ENCODE measurements at places on chromosomes 5 and 9.
A peak's percentile ranks its signal among the peaks of the same experiment; 100 is the strongest.

DNA sequence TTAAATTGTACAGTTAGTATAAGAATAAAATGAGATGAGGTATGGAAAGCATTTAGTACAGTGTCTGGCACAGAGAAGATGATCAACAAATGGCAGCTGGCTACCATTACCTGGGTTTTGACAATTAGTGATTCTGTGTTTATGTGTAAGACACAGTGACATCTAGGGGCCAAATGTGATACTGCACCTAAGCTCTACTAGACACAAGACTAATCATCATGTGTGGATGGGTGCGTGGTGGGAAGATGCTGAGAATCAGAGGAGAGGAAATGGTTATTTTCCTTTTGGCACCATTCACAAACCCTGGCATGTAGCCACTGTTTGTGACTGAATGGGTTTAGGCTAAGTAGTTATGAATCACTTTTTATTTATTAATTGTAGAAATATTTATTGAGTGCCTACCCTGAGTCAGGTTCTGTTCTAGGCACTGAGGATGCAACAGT, 109.8 kb upstream of the TBC1D2 start:
- peak; percentile 22 for DNase-seq

DNA sequence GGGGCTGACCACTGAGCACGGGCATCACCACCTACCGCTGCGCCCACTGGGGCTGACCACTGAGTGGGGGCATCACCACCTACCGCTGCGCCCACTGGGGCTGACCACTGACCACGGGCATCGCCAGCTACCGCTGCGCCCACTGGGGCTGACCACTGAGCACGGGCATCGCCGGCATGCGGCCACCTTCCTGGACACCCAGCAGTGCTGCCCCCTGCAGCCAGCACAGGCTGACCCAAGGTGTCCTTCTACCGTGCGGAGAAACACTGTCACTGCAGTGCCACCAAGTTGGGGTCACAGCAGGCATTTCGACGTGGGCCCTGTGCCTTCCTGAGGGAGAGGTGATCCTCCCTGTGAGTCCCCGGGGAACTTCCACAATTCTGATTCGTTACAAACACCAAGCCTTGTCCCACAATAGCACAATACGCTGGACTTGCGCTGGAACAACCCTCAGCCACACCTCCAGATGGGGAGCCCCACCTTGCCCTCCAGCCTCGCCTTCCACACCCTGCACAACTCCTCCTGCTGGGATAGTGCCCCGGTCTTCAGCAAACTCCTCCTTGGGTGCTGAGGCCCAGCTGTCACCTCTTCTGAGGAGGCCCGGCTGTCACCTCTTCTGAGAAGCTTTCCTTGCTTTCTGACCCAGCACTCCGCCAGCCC, 90.3 kb upstream of the SARDH start:
- no peak for DNase-seq

GRCh38 chr5:132466433-132467286, 23.9 kb downstream of the IRF1 start:
- peak; percentile 58 for DNase-seq

- no peak for DNase-seq
These were observed 51.9 kb downstream of the HABP4 start for GRCh38 chr9:96501633-96502538.

DNA sequence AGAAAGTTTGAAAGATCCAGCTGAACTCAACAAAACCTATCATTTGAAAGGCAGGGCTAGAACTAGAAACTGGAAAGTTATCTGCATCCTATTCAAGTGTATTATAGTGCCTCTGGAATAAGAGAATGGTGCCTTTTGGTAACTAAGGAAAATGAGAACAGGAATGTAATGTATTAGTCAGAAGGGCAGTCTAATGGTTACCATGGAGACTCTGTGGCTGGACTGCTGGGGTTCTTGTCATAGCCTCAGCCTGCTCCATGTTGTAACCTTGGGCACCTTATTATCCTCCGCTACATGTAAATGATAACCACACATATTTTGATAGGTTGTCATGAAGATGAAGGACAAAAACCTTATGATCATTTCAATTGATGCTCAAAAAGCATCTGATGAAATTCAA, 24.6 kb upstream of the IFNB1 start:
- DNase-seq, result no peak

DNA sequence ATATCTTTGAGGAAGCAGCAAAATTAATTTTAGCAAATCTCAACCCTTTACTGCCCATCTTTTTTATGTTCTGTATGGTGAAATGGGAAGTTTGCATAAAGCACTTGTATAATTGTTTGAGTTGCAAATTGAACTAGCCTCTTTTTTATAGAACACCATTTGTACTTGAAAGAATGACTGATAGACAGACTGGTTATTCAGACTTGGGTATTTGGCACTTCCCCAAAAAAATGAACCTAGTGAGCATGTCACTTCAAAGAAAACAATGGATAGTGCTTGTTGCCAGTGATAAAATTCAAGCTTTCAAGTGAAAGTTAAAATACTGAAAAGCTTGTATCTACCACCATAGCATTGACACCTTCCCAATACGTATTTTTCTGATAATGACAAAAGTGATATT, 115.8 kb downstream of the ERCC6L2 start:
- DNase-seq, result no peak

DNA sequence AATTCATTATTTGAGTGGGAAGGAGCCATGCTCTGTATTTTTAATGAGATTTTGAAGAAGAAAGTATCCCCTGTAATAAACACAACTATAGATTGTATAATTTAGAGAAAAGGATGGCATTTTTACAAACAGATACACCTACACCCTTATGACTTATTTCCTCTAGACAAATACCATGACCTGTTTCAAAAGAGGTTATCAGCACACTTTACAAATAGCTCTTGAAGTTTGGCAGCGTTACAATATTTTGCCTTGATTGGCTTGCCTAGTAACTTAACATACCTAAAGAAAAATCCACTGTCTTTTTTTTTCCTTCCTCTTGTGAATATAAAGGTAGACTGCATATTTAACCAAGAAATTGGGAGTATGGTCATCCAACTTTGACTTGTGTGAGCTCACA, 28.5 kb upstream of the CETN3 start:
- no peak for DNase-seq

DNA sequence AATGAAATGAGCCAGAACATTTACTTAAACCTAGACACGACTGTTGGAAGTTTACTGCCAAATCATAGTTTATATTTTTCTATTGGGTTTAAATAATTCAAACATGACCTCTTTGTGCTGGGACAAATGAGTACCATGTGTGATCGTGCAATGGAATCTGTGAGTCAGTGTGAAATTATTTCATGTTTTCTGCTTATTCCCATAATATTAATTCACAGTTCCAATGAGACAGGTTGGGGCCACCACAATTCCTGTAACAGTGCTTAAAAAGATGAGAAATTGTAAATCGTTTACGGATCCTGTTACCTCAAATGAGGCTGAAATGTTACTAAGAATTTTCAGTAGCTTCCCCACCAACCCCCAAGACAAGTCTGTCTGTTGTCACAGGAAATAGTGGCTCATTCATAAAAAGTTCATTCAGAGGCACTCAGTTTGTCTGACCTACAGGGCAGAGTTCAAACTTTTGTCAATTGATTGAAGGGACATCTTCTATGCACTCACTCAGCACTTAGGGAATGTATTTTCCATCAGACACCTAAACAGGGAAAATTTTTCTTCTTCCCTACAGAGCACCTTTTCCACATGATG, 563.9 kb upstream of the ADAMTS16 start:
- peak; percentile 95 for DNase-seq

DNA sequence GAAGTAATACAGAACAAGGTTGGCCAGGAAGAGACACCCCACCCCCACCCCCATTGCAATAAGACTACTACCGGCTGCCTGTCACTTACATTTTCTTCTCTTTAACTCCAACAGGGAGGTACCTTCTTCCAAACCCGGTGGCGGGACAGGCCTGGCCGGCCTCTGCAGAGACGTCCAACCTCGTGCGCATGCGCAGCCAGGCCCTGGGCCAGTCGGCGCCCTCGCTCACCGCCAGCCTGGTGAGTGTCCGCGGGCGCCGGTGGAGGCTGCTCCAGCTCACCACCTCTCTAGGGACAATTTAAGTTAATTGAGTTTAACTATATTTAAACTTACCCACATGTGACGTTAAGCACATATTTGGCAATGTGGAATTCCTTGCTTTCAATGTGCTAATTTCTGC, 192.4 kb downstream of the MAST4 start:
- no peak for DNase-seq

Measured in fibroblast of skin of right quadriceps (primary cell).